Left lobe of liver (tissue), 2 donors: ENCODE measurements at places on chromosomes 2 and 18. TPM values are rescaled to one million over a fixed set of nuclear protein-coding genes. Genes with fewer than 3 reads are reported as not detected.

The NIFK gene
- 13.2 TPM for total RNA-seq

GRCh38 chr2:58006952-58007284, 39.7 kb upstream of the VRK2 start:
- DNase-seq, result no peak

- DNase-seq, result no peak
These were observed 5.3 kb upstream of the PLCL1 start for GRCh38 chr2:197799068-197799467.

- DNase-seq, result no peak
These were observed 414.5 kb downstream of the STK39 start for GRCh38 chr2:167832868-167833287.

The POTEJ gene
- total RNA-seq, result not detected

GRCh38 chr2:234289834-234290590, 206.9 kb downstream of the ARL4C start:
- no peak for DNase-seq
